ENCODE measurements at places on chromosomes 3 and 15.
A peak's percentile ranks its signal among the peaks of the same experiment; 100 is the strongest.

DNA sequence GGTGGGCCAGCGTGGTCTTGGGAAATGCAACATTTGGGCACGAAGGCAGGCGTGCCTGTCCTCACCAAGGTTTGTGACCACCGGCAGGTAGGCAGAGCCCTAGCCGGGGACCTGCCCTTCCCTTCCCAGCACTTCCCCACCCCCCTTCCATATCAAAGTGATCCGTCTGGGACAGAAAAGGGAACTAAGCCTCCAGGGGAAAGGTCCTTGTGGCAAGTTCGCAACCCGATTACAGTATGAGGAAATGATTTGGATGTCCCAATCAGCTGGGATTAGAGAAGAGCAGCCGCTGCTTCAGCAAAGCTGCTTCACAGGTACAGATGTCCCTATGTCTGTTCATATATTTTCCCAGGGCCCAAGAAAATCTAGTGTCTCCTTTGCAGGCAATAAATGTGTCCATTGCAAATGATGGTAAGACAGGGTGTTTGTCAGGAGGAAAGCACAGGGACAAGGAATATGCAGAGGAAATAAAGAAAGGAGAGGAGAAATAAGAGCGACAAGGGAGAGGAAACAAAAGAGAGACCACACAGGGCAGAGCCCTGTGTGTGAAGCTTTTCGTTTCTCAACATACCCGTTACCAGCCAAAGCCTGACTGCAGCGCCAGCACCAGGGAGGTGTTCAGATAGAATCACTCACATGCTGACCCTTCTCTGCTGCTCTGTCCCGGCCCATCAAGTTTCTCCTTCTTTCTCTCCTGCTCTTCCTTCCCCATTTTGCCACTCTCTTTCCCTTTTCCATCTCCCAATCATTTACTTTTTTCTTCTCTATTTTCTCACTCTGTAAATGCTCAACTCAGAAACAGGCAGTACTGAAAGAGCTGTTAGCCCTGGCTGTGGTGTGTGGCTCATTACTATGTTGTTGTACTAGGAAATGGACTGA is 17.4 kb upstream of the SECISBP2L start:
- DNase-seq, result no peak

GRCh38 chr3:31220431-31220830 is 312.3 kb upstream of the STT3B start:
- no peak for DNase-seq

- DNase-seq, result no peak
Observed at GRCh38 chr3:10770547-10770946, 45.5 kb upstream of the SLC6A11 start.

- no peak for DNase-seq
Observed at GRCh38 chr15:59376733-59377132, 4.1 kb upstream of the MYO1E start.

DNA sequence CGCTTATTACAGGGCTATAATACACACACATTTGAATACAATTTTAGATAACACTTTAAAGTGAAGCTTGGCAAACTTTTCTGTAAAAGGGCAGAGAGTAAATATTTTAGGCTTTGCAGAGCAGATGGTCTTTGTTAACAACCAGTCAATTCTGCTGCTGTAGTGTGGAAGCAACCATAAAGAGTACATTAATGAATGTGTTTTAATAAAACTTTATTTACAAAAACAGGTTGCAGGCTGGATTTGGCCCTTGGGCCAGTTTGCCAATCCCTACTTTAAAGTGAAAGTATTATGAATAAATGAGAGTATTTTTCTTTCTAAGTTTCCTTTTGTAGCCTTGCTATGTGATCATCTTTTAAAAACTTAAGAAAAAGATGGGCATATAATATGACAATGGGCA is 20.7 kb upstream of the ANKRD34C start:
- DNase-seq, result no peak

DNA sequence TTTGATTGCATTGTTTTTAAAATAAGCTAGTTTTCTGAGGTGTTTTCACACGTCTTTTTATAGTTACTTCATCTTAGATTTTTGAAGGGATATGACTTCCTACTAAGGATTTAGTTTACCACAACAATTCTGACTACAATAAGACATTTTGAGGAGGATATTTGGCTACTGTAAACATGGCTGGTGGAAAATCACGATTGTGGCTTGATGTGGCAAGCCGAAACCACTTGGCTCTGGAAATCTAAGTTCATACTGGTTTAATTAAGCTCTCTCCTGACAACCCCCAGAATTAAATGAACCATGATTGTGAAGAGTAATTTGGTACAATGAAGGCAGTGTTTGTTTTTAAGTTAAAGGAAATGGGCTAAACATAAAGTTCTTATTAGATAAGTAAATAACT is 30.8 kb downstream of the ST3GAL6 start:
- no peak for DNase-seq

DNA sequence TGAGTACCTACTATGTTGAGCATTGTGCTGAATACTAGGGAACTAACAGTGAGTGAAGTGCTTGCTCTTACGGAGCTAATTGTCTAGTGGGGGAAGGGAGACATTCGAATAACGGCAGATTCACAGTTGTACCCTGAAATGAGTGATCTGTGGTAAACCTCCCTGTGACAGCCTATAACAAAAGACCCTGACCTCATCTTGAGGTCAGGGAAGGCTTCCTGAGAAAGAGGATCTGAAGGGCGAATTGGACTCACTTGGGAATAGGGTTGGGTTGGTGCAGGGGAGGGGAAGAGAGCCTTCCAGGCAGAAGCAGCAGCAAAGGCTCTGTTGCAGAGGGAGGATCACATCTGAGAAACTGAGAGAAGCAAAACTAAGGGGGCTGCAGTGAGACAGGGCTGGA is 13.2 kb downstream of the HPS3 start:
- DNase-seq, result no peak

DNA sequence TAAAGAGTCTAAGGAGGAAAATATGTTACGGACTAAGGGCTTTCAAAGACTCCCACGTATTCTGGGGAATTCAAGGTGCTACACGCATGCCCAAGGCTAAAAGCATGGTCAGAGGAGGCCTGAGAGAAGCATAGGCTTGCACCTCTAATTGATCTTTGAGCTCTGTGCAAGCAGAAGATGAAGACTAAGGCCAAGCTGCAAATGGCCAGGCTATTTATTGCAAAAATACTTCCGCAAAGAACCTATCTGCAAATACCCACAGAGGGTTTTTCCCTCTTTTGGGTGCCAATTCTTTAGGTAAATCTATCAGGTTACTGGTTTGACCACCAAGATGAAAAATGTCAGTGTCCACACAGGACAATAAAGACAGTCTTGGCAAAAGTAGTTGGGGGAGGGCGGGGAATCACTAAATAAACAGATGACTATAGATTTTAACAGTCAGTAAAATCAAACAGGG is 119.5 kb downstream of the STAG1 start:
- no peak for DNase-seq

DNA sequence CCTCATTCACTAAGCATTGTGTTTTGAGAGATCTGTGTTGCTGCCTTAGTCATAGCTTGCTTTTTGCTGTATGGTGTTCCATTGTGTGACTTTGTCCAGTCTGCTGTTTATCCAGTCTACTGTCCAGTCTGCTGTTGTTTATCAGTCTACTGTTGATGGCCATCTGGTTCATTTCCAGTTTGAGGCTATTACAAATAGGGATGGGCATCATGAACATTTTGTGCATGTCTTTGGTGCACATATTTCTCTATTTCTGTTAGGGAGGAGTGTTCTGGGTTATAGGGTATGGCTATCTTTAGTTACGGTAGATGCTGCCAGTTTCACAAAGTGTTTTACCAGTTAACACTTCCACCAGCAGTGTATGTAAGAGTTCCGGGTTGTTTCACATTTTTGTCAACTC is 22.2 kb upstream of the CLEC3B start:
- no peak for DNase-seq

DNA sequence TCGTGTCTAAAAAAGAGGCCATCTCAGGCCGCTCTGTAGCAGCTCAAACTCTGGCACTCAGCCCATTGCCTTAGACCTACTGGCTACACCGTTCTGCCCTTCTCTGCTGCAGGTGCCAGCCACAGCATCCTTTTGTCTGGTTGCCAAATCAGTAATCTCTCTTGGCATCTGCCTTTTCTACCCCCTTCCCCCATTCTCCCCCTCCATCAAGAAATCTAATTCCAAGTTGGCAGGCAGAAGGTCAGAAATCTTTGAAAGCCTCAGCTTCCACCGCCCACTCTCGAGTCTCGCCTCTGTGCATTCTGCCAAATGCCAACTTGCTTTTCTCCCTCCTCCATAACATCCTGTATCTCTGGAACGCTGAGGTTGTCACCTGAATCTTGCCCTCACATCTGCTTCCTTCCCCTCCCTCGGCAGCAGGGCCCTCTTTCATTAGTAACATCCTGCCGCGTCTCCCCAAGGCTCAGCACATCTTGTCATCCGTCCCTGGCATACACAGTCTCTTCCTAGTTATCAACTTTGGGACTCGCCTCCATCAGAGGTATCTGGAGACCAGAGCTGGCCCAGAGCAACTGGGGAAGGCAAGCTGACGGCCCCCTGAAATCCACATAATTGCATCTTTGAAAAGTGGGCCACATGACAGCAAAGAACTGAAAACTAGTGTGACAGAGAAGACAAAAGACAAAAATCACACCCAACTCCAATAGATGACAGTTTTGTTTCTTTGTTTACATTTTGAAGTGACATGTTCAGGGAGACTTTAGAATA is 312.0 kb upstream of the CCDC54 start:
- no peak for DNase-seq

- no peak for DNase-seq
Observed at GRCh38 chr15:68401496-68402431, 30.2 kb downstream of the ITGA11 start.

DNA sequence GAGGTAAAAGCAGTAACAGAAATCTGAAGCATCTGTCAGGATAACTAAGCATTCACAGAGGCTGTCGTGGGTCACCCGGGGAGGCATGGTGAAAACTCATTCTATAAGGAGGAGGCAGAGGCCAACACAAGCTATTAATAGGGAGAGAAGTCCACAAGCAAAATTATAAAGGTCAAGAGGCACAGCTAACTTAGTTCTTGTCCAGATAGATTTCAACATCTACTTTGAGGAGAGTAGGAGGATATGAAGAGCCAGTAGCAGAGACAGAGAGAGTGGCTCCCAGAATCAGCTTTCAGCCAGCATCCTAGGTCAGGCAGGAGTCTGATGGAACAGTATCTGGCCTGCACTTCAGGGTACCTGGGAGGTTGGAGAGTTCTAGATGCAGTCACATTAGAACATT is 95.3 kb downstream of the STAC start:
- DNase-seq, result no peak

DNA sequence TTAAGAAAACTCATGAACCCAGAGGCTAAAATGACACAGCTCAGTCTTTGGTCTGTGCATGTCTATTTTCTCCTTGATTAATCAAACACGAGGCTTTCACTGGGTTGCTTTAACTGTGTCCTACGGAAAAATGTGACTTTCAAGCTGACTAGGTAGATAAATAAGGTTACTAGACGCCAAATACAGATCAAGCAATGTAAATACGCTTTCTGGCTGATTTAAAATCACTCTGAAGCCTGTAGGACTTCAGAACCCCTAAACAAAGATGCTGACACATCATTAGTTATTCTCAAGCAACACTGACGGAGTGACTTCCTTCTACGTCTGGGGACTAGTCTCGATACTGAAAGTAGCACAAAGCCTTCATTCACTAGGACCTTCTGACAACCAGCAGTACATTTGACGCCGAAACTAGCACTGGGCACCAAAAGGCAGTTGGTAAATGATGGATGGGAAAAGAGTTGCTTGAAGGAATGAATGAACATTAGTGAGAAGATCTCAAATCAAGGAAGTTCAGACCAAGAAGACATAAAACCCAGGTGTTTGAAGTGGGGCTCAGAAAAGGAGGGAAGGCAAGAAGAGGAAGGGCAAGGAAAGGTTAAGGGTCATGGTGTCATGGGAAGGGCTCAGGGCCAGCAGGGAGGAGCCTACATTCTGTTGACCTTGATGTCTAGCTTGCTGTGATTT is 67.1 kb upstream of the CDV3 start:
- DNase-seq, result no peak

GRCh38 chr15:53573091-53573490 is 186.4 kb downstream of the WDR72 start:
- DNase-seq, result no peak

- DNase-seq, result no peak
Observed at GRCh38 chr15:67465196-67465952, 55.6 kb upstream of the C15orf61 start.

DNA sequence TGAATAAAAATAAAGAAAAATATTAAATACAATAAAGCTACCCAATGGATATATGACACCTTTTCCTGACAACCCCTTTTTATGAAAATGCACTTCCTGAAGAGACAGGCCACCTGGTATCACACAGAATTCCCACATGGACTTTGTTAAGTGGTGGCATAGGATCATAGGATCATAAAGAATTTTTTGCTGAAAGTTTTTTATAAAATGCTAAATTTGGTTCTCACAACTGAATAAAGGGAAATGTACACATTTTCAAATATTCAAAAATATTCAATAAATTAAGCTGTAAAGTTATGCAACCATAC is 102.5 kb upstream of the ROBO1 start:
- no peak for DNase-seq

GRCh38 chr15:78998526-78998925 is 53.7 kb upstream of the CTSH start:
- DNase-seq, result no peak

GRCh38 chr3:196889844-196890708 is 22.4 kb downstream of the SENP5 start:
- no peak for DNase-seq

DNA sequence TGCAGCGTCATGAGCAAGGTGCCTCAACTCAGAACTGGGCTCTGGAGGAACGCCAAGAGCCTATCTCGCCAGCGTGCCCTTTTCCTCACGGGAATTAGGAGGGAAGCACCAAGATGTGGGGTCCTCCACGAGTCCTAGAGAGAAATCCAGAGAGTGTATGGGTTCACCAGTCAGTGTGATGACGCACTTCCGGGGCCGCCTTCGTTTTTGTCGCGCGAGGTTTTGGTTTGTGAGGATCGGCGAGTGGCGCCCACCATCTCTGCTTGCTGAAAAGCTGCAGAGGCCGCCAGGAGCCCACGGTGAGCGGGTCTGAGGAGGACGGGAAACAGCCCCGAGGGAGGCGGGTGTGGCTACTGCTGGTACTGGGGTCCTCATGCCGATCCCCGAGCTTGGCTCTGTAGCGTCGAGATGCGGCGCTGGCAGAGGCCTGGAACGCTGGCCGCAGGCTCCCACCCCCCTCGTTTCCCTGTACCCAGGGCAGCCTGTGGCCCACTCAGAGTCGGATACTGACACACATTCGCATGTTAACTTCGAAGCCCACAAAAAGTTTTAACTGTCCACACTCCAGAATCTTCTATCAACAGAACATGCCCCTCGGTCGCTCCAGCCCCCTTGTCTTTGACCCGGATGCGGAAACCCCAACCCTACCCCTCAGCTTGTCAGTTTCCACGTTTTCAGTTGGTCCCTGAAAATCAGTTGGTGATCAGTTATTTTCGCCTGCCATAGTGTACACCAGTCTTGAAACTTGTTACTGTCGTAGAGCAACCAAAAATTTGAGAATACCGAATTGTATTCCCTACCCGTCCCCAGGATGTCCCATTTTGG is 30.4 kb downstream of the ZNF662 start:
- DNase-seq, result no peak

GRCh38 chr3:51384726-51385473 is at the start of gene MANF:
TSS of gene MANF (plus strand) at chr3:51385291. CDS start at chr3:51385343, 52 bp downstream.
- DNase-seq, result peak; percentile 96

GRCh38 chr3:169665264-169666075 is 2.0 kb upstream of the MECOM start:
- no peak for DNase-seq

- no peak for DNase-seq
Observed at GRCh38 chr15:99359769-99360168, 108.5 kb downstream of the LRRC28 start.

All from stimulated activated CD8-positive, alpha-beta memory T cell treated with anti-CD3 and anti-CD28 coated beads, Interleukin-7, amount 100 ng/mL, for 48 hours (primary cell).